ENCODE measurements at places on chromosomes 3 and 15. TPM values are rescaled to one million over a fixed set of nuclear protein-coding genes. Genes with fewer than 3 reads are reported as not detected.

Gene SCN11A
- total RNA-seq: 0.03 TPM

Gene EPHB1
- total RNA-seq: 0.87 TPM

Gene WNT5A
- not detected for total RNA-seq

Gene ANKUB1
- not detected for total RNA-seq

Gene ZNF502
- 1.3 TPM for total RNA-seq

Gene GLDN
- not detected for total RNA-seq

Gene GP5
- 5.2 TPM for total RNA-seq

Gene CADM2
- total RNA-seq: not detected

Gene PP2D1
- total RNA-seq: not detected

Gene TMEM207
- not detected for total RNA-seq

Gene MYO5C
- 3.4 TPM for total RNA-seq

Gene FANCD2OS
- total RNA-seq: not detected

Gene IL5RA
- not detected for total RNA-seq

Gene NR2E3
- not detected for total RNA-seq

Gene WWTR1
- 0.10 TPM for total RNA-seq

Data from activated naive CD4-positive, alpha-beta T cell treated with anti-CD3 and anti-CD28 coated beads, Interleukin-2, amount 10 ng/mL, durations not matched to agents 5 hours and 36 hours (primary cell).